ENCODE measurements at places on chromosomes 2 and 18. TPM values are rescaled to one million over a fixed set of nuclear protein-coding genes. Genes with fewer than 3 reads are reported as not detected.

The TCF4 gene
- 89.6 TPM for total RNA-seq

The UCN gene
- total RNA-seq: 1.1 TPM

The SIX3 gene
- not detected for total RNA-seq

The ZNF24 gene
- total RNA-seq: 35.5 TPM

The OSBPL1A gene
- total RNA-seq: 17.1 TPM

The HSBP1L1 gene
- total RNA-seq: 0.77 TPM

The TFCP2L1 gene
- 0.19 TPM for total RNA-seq

The EFEMP1 gene
- 2,583 TPM for total RNA-seq

The NT5DC4 gene
- not detected for total RNA-seq

The M1AP gene
- total RNA-seq: under 0.01 TPM

The CKAP2L gene
- 2.3 TPM for total RNA-seq

The SFTPB gene
- total RNA-seq: not detected

The CDH19 gene
- 2.0 TPM for total RNA-seq

The TUBB8B gene
- not detected for total RNA-seq

The NGEF gene
- total RNA-seq: 1.9 TPM

The SH2D6 gene
- not detected for total RNA-seq

The POTEC gene
- under 0.01 TPM for total RNA-seq

The SERPINB13 gene
- not detected for total RNA-seq

The DSC1 gene
- under 0.01 TPM for total RNA-seq

The ZSWIM2 gene
- total RNA-seq: under 0.01 TPM

The SCYGR3 gene
- total RNA-seq: not detected

The SPEG gene
- 7.9 TPM for total RNA-seq

The DES gene
- 0.77 TPM for total RNA-seq

The MTX2 gene
- 24.8 TPM for total RNA-seq

The CFAP65 gene
- total RNA-seq: not detected

The DLGAP1 gene
- total RNA-seq: 1.7 TPM

The IL36G gene
- not detected for total RNA-seq

The FOXI3 gene
- not detected for total RNA-seq

The PER2 gene
- 1.3 TPM for total RNA-seq

The LOXL3 gene
- total RNA-seq: 147 TPM

All from regular cardiac myocyte (primary cell).